Adrenal gland (tissue), 19 donors: ENCODE measurements at places on chromosomes 2 and 18. TPM values are rescaled to one million over a fixed set of nuclear protein-coding genes. Genes with fewer than 3 reads are reported as not detected.

Gene KRTCAP3
- polyA plus RNA-seq, result 5.4 TPM

Gene HRH4
- polyA plus RNA-seq, result not detected

Gene MARCHF4
- polyA plus RNA-seq, result 0.97 TPM

Gene MBD1
- 46.2 TPM for polyA plus RNA-seq

Gene TCF7L1
- 8.9 TPM for polyA plus RNA-seq

Gene DCC
- 0.94 TPM for polyA plus RNA-seq

Gene STPG4
- polyA plus RNA-seq, result 0.24 TPM

Gene SGPP2
- 0.61 TPM for polyA plus RNA-seq

Gene PROC
- polyA plus RNA-seq, result 0.10 TPM

Gene GNAL
- polyA plus RNA-seq, result 2.7 TPM

Gene VAMP8
- 108 TPM for polyA plus RNA-seq

Gene AAMP
- 54.8 TPM for polyA plus RNA-seq

Gene ZNF512
- polyA plus RNA-seq, result 13.0 TPM

Gene ALLC
- polyA plus RNA-seq, result 2.8 TPM

Gene RASGRP3
- polyA plus RNA-seq, result 8.2 TPM

Gene SERPINB12
- polyA plus RNA-seq, result not detected
